ENCODE measurements at places on chromosomes 12 and 14.

DNA sequence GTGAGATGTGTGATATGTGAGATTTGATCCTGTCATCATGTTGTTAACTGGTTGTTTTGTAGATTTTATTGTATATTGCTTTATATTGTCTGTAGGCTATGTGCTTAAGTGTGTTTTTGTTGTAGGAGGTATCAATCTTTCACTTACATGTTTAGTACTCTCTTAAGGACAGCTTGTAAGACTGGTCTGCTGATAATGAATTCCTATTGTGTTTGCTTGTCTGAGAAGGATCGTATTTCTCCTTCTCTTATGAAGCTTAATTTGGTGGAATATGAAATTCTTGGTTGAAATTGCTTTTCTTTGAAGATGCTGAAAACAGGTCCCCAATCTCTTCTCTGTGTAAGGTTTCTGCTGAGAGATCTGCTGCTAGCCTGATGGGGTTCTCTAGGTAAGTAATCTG lies 94.5 kb upstream of the ARHGAP5 start:
- DNase-seq = no peak

GRCh38 chr12:111406474-111407376 lies 1.0 kb downstream of the SH2B3 start:
- DNase-seq = no peak

GRCh38 chr12:122013136-122013535 lies 8.5 kb upstream of the BCL7A start:
- no peak for DNase-seq

GRCh38 chr12:92571844-92572543 lies 130.8 kb upstream of the PLEKHG7 start:
- no peak for DNase-seq

GRCh38 chr12:130421896-130422295 lies 84.2 kb downstream of the PIWIL1 start:
- DNase-seq = no peak

DNA sequence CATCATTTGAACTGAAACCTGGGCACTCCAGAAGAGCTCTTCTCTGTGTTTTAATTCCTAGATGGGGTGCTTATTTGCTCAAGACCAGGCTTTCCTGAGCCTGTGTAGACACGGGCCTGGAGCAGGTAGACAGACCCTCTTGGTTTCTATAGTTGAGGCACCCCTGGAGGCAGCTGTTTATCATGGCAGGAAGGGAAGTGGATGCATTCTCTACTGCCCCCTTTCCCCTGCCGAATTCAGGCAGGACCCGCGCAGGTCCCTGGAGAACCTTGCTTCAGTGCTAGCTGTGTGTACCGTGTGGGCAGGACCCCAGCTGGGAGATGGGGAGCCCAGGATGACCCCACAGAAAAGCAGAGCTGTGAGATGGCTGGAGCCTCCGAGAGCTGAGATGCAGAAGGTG lies 6.0 kb downstream of the CACNA1C start:
- no peak for DNase-seq

DNA sequence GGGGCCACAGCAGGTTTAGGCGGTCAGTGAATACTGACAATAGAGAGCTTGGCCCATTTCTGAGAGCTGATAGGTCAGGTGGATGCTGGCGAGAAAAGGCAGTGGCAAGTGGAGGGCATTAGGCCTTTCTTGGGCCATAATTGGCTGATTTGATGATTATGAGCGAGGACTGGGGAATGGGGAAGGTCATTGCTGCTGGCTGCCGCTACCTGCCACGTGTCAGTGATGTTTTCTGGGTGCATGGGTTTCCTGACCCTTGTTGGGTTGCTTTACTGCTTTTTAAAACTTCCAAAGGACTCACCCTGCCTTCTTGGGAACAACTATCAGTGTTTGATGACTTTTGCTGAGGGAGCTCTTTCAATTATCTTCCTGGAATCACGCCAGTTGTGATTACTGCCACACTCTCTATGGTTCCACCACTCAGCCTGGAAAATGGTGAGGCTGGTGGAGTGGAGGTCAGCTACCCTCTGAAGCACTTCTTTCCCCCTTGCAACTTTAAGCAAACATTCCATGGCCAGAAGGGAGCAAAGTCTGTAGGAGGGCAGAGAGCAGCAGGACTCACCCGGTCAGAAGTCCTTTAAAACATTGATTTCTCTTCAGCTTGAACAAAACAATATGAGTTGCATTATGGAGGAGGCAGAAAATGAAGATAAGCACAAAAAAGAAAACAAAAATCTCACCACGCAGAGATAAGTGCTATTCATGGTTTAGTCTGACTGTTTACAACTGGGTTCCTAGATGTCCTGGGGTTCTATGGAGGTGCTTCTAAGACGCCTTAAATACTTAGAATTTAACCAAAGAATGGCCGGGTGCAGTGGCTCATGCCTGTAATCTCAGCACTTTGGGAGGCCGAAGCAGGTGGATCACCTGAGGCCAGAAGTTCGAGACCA lies 12.1 kb upstream of the SLC10A1 start:
- no peak for DNase-seq

DNA sequence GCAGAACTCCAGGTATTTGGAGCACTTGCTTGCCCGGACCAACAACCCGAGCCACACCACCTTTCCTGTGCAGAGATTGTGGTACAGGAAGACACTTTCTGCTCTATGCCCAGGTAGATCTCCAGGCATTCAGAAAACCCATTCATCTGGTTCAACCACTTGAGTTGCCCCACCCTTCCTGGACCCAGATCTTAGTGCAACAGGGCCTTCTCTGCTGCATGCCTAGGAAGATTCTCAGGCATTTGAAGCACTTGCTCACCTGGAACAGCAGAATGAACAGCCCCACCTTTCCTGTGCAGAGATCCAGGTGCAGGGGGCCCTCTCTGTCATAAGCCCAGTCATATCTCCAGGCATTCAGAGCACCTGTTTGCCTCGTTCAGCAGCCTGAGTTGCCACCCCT lies 412.8 kb upstream of the MGAT4C start:
- DNase-seq = no peak

DNA sequence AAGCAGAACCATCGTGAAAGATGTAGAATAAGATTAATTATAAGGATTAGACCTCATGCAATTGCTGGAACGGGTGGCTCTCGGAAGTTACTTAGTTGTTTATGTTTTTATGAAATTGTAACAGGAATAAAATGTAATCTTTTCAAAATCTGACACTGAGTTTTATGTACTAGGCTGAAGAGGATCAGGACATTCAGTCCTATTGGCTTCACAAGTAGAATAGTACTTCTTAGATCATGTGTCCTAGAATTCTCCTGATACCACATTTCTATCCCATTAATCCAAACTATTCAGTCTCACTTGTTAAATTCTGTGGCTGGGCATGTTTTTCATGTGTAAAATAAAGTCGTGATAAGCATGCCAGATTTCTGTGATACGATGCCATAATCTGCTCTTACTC lies 423.5 kb upstream of the OR4E1 start:
- no peak for DNase-seq

DNA sequence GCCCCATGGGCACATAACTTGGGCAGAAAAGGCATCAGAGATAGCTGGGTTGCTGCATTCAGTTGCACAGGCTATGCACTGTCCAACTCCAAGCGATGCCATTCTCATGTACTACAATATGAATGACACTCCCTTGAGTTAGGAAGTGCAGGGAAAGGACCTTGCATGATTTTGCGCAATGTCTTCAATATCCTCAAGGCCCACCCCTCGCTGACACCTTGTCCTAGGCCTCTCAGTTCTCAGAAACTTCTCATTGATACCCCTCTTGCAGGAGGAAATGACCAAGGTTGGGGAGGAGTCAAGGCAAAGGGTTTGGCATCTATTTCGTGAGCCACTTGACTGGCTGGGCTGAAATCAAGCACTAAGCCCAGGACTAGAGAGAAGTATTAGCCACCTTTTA lies 70.4 kb downstream of the ARL6IP4 start:
- DNase-seq = no peak

GRCh38 chr12:26047401-26048226 lies 77.2 kb downstream of the BHLHE41 start:
- DNase-seq = no peak

- no peak for DNase-seq
Measured at GRCh38 chr12:11756022-11756421, 106.5 kb downstream of the ETV6 start.

GRCh38 chr12:857611-858010 lies 91.9 kb downstream of the RAD52 start:
- no peak for DNase-seq

DNA sequence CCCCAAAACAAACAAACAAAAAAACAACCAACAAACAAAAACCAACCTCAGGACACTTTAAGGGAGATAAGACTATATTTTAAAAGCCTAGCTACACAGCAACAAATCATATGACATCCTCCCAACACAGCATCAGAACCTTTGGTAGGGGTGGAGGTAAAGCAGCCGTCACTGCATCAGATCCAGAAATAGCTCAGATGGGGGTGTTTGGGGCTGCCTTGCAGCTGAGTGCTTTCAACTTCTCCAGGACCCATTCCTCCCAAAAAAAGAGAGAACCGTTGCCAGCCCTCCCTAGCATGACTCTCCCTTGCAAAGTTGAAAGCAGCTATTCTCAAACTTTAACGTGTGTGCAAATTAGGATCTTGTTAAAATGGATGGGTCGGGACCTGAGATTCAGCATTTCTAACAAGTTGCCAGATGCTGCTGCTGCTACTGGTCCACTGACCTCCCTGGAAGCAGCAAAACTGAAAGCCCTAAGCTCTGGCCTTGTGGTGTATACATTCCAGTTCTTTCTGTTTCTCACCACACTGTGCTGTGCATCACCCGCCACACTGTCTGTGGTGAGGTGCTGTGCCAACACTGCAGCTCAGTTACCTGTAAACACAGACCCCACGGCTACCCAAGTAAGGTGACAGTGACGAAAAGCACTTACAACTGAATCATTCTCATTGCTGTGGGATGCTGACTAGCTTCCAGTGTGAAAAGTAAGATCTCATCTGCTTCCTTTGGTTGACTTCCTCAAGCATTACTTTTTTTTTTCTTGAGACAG lies 54.0 kb downstream of the SLC38A1 start:
- DNase-seq = no peak

DNA sequence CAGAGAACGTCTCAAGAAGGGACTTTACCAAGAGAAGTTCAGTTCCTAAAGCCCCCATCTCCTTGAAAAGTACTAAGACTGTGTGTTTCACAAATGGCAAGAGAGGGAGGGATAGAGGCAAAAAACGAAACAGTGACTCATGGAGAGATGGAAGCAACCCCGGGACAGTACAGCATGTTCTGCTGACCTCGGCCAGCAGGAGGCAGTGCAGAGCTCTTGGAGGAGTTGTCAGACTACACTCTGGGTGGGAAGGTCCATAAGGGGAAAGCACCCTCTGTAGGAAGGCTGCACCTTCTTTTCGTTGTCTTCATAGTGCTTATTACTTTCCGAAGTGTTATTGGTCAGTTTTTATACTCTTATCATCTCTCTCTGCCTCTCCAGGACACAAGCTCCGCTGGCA lies 525.2 kb upstream of the CCDC196 start:
- no peak for DNase-seq

- DNase-seq = no peak
Measured at GRCh38 chr14:92600318-92601053, 86.9 kb downstream of the RIN3 start.

DNA sequence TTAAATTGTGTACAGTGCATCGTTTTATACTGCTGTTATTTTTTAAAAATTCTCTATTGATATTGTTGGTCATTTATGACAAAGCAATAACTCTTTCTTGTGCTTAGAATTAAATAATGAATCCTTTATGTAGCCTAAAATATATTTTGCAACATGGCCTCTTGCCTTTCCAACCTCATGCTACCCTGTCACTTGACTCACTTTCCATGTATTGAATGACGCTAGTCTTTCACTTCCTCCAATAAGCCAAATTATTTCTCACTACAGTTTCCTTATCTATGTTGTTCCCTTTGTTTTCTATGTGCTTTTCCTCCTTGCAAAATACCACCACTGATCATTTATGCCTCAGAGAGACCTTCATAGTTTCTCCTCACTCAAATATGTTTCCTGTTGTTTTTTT lies 16.3 kb upstream of the EPYC start:
- DNase-seq = no peak

DNA sequence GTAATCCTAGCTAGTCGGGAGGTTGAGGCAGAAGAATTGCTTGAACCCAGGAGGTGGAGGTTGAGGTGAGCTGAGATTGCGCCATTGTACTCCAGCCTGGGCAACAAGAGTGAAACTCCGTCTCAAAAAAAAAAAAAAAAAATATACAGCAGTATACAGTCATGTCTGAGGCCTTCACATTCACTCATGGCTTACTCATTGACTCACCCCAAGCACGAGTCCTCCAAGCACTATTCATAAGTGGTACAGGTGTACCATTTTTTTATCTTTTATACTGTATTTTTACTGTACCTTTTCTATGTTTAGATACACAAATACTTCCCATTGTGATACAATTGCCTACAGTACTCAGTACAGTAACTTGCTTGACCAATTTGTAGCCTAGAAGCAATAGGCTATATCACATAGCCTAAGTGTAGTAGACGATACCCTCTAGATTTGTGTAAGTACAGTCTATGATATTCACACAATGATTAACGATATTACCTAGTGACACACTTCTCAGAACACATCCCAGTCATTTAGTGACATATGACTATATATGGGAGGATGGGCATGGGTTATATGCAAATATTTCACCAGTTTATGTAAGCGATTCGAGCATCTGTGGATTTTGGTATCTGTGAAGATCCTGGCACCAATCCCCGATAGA lies 12.2 kb downstream of the LLPH start:
- DNase-seq = no peak

DNA sequence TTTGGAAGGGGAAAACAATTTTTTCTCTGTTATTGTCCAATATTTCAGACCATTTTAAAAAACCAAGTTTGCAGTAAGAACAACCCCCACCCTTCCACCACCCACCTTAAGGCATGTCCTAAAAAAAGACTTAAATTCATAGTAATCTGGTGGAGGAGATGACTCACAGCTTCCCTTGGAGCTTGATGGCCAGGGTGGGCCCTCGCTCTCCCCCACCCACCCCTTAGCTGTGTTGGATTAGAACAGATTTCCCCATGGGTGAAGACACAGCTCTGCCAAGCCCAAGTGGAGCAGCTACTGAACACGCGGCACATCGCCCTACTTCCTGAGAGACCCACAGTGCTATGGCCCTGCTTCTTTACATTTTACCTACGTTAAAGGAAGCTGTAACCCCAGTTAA lies 140.3 kb downstream of the GCH1 start:
- DNase-seq = no peak

- peak; percentile 78 for DNase-seq
Measured at GRCh38 chr12:20212658-20213555, 155.4 kb upstream of the PDE3A start.

DNA sequence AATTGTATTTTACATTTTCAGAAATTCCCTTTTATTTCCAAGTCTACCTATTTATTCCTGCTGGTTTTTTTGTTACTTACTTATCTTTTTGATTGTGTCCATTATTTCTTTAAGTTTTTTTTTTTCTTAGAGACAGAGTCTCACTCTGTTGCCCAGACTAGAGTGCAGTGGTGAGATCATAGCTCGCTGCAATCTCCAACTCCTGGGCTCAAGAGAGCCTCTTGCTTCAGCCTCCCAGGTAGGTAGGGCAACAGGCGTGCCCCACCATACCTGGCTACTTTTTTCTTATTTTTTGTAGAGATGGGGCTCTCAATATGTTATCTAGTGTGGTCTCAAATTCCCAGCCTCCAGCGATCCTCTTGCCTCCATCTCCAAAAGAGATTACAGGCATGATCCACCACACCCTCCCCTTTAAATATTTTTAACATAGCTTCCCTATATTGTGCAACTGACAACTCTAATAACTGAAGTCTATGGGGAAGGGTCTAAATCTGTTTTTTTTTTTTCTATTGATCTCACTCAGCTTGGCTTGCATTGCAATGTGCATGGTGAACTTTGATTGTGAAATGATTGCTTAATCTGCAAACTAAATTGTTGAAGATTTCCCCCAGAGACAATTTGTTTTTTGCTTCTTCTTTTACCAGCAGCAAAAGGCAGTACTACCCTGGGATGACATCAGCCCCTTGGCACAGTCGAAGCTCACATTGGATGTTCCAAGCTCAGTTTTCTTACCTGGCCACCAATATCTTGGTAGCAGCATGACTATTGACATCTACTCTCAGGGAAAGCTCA lies 25.7 kb upstream of the COCH start:
- DNase-seq = no peak

All from retina (tissue), 1 donor.